Testis (tissue), 5 donors: ENCODE measurements at places on chromosomes 12 and 14. TPM values are rescaled to one million over a fixed set of nuclear protein-coding genes. Genes with fewer than 3 reads are reported as not detected.
A peak's percentile ranks its signal among the peaks of the same experiment; 100 is the strongest.

- no peak overlapping the region for H3K4me3 ChIP-seq
- no peak overlapping the region for H3K27ac ChIP-seq
- no peak for DNase-seq
Observed at GRCh38 chr12:115926037-115926670, 351.3 kb downstream of the MED13L start.

The CD9 gene
- total RNA-seq: 31.2 TPM

- no peak for DNase-seq
- no peak overlapping the region for H3K4me3 ChIP-seq
- no peaks in the 10 kb centered on the region for H3K4me1 ChIP-seq
- no peak overlapping the region for H3K27ac ChIP-seq
- H3K27me3 ChIP-seq: no peaks in the 10 kb centered on the region
- H3K36me3 ChIP-seq: no peaks in the 10 kb centered on the region
Observed at GRCh38 chr12:33942172-33942571, 80.1 kb upstream of the ALG10 start.

The PXMP2 gene
- total RNA-seq: 26.5 TPM

The PRKD1 gene
- total RNA-seq: 82.9 TPM

DNA sequence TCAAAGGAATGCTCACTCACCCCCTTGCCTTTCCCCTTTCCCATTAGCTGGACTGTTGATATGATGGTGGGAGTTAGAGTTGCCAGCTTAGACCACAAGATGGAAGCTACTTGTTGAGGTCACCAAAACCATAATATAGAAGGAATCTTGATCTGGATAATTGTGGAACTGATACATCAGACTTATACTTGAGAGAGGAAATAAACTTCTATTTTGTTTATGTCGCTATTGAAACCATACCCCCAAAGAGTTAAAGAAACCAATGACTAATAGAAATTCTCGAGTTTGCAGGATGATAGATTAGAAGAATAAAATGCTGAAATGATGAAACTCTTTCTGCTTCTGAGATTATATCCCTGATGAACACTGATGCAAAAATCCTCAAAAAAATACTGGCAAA is 37.9 kb downstream of the TDG start:
- no peaks in the 10 kb centered on the region for H3K4me1 ChIP-seq
- no peak for DNase-seq
- no peaks in the 10 kb centered on the region for H3K36me3 ChIP-seq
- H3K4me3 ChIP-seq: no peak overlapping the region
- no peaks in the 10 kb centered on the region for H3K27me3 ChIP-seq
- H3K27ac ChIP-seq: no peak overlapping the region

The PTPRO gene
- 1.1 TPM for total RNA-seq

DNA sequence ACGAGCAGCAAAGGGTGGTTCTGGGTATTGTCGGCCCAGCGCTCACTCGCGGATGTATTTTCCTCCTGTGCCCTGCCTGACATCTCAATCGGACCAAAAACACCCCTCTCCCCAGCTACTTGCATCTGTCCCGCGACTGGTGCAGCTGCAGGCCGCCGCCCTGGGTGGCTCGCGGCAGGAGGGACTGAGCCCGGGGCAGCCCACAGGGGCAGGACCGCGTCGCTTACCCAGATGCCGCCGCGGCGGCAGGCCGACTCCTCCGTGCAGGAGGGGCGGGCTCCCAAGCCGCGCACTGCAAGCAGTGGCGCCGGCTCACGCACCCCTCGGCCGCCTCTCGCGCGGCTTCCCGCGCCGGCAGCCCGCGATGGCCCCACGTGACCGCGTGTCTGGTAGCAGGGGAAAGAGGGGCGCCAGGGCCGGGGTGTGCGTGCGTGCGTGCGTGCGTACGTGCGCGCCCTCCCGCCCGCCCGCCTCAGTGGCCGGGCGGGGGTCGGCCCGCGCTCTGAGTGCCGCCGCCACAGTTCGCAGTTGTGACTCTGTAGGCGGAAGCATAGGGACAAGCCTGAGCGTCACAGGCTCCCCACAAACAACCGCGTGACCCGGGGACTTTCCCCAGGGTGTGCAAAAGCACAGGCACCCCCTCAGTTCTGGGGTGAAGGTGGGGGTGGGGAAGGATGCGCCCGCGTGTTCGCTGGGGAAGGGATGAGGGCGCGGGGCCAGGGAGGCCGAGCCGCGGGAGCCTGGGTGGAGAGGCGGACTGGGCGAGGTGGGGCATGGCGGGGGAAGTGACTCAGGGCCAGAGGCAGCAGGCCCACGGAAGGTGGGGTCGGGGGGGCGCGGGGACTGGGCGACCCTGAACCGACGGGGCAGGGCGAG is at the start of gene ZBTB25:
Gene ZBTB25 (minus strand): TSS at position 405 of the 876 bp plus-strand sequence. CDS start 13,305 bp downstream, outside the sequence.
- peak within 1 kb of the TSS; percentile 73 for H3K4me3 ChIP-seq
- H3K27ac ChIP-seq: peak within 1 kb of the TSS; percentile 99
- DNase-seq: peak; percentile 95
- H3K27me3 ChIP-seq: no peaks in the 10 kb centered on the region
- no peaks in the 10 kb centered on the region for H3K36me3 ChIP-seq

GRCh38 chr12:56722832-56723231 is 2.3 kb downstream of the NACA start:
- H3K4me3 ChIP-seq: no peak overlapping the region
- no peaks in the 10 kb centered on the region for H3K36me3 ChIP-seq
- H3K4me1 ChIP-seq: peaks cover 36% of the 10 kb centered on the region
- H3K27ac ChIP-seq: no peak overlapping the region
- no peak for DNase-seq

The AGAP2 gene
- total RNA-seq: 3.2 TPM

DNA sequence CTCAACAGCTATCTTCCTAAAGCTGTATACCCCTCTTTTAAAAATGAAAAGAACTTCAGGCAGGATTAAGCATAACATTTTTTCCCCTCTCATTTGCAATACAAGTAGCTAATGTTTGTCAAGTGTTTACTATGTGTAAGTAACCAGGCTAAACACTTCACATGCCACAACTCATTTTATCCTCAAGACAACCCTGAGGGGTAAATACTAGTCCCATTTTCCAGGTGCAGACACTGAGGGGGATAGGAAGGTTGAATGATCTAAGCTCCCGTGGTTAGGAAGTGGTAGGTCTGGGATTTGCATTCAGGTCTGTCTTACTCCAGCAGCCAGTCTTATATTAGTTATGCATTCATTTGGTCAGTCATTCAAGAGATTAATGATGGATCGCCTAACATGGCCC is 70.7 kb downstream of the ANO6 start:
- H3K4me1 ChIP-seq: peaks cover 6% of the 10 kb centered on the region
- no peaks in the 10 kb centered on the region for H3K36me3 ChIP-seq
- no peak overlapping the region for H3K27ac ChIP-seq
- H3K4me3 ChIP-seq: no peak overlapping the region

DNA sequence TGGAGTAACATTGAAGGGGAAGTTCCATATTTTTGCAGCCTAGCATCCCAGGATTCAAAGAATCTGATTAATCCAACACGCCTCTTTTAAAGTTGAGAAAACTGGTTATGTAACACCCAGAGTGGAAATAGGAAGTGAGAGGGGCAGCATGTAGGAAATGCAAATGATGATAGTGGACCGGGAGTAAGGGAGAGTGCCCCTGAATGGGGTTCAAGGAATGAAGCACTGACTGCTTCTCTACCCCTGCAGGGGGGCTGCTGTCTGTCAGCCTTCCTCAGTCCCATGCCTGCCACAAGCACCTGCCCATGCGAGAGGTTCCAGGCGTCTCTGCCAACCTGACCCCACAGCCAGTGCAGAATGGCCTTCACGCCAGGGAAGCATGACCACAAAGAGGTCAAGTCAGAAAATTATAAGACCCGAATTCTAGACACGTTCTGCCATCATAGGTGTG is 126.5 kb upstream of the CCND2 start:
- H3K27me3 ChIP-seq: no peaks in the 10 kb centered on the region
- H3K36me3 ChIP-seq: no peaks in the 10 kb centered on the region
- DNase-seq: no peak
- H3K27ac ChIP-seq: no peak overlapping the region
- no peak overlapping the region for H3K4me3 ChIP-seq

DNA sequence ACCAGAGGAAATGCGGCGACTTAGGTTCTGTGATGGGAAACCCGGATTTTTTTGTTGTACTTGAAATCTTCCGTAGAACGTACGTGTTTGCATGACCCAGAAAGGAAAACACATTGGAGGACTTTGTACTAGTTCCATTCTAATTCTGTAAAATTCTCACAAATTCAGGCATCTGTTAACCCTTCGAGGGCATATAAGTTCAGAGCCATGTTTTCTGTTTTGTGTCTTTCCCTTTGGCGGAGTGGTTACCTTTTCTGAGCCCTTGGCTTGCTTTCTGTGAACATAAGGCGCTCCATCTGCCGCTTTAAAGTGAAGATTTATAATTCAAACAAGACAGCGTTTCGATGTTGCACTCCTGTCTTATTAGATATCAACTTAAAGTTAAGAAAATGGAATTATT is 34.2 kb downstream of the BICD1 start:
- H3K27ac ChIP-seq: no peak overlapping the region
- no peaks in the 10 kb centered on the region for H3K27me3 ChIP-seq
- DNase-seq: no peak
- H3K4me1 ChIP-seq: no peaks in the 10 kb centered on the region
- no peaks in the 10 kb centered on the region for H3K36me3 ChIP-seq

DNA sequence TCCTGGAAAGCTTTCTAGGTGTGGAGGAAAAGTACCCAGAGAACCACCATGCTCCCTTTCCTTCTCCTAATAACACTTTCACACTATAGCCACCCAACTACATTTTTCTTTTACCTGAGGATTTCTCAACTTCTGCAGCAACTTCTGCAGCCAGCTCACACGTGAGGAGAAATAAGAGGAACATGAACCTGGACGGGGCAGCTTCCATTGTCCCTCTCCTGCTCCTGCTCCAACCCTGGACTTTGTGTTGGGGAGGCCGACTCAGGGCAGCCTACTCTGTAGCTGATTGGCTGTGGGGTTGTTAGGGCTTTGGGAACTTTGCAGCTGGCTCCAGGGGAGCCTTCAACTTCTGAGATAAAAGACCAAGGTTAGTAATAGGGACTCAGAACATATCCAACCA is at the start of gene ERP27:
Gene ERP27 (minus strand): TSS at position 237 of the 400 bp plus-strand sequence. CDS start 29 bp downstream, at position 208.
- no peaks in the 10 kb centered on the region for H3K36me3 ChIP-seq
- H3K27me3 ChIP-seq: no peaks in the 10 kb centered on the region
- DNase-seq: no peak
- H3K4me1 ChIP-seq: no peaks in the 10 kb centered on the region

DNA sequence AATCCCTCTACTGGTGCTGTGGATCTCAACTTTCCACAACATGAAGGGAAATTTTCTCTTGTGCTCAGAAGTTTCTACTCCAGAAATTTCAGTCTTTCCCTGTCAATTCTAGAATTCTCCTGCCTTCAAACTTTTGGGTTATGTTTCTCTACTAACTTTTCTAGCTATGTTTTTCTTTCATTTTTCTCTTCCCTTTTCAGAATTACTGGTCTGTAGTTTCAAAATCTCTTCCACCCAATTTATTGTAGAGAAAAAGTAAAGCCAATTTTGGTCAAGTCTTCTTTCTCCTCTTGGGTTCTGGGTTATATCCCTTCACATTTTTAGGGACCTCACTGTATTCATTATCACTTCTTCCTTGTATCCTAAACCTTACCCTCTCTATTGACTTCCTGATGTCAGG is 18.9 kb downstream of the CNTN1 start:
- H3K36me3 ChIP-seq: no peaks in the 10 kb centered on the region
- no peak for DNase-seq
- H3K27ac ChIP-seq: no peak overlapping the region
- H3K27me3 ChIP-seq: no peaks in the 10 kb centered on the region
- H3K4me3 ChIP-seq: no peak overlapping the region

DNA sequence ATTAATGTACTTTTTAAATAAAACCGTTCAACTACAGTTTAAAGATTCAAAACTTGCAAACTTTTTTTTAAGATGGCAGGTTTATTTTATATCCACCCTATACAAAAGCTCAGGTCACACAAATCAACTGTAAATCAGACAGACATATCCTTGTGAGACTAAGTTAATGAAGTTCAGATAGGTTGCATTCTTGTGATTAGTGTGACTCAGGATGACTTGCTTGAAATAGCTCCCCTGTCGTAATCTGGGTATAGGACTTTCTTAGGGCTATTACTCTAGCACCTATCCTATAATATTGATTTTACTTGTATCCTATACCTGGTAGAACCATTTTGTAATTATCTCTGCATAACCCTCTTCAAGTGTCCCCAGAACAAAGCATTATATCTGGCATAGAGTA is 9.5 kb upstream of the PRKD1 start:
- H3K27me3 ChIP-seq: no peaks in the 10 kb centered on the region
- DNase-seq: no peak
- H3K4me1 ChIP-seq: no peaks in the 10 kb centered on the region

- H3K27ac ChIP-seq: peak overlapping the region; percentile 97
- peaks cover 7% of the 10 kb centered on the region for H3K4me1 ChIP-seq
- H3K36me3 ChIP-seq: no peaks in the 10 kb centered on the region
Observed at GRCh38 chr12:79689477-79690141, 1.2 kb downstream of the PAWR start.

The ESR2 gene
- 19.8 TPM for total RNA-seq

- H3K4me1 ChIP-seq: no peaks in the 10 kb centered on the region
- no peak overlapping the region for H3K27ac ChIP-seq
- H3K4me3 ChIP-seq: no peak overlapping the region
- no peak for DNase-seq
- H3K36me3 ChIP-seq: no peaks in the 10 kb centered on the region
Observed at GRCh38 chr12:43078976-43079375, 473.0 kb downstream of the ADAMTS20 start.
